ENCODE measurements at places on chromosomes 4 and X.

DNA sequence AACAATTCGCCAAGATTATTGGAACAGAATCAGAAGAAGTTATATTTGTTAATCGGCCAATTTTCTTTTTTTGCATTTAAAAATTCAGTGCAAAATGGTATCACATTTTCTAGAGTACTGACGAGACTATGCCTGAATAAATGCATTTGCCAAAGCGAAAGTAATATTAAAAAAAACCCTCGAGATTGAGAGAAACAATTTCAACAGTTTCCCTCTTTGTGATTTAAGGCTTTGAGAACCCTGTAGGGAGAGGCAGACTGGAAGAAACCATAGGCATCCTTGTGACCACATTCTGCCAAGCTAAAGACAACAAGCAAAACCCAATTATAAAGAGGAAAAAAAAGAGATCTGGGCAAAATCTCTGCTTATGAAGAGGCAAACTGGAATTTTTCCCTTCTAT, 218.1 kb upstream of the GK2 start:
- DNase-seq = no peak

DNA sequence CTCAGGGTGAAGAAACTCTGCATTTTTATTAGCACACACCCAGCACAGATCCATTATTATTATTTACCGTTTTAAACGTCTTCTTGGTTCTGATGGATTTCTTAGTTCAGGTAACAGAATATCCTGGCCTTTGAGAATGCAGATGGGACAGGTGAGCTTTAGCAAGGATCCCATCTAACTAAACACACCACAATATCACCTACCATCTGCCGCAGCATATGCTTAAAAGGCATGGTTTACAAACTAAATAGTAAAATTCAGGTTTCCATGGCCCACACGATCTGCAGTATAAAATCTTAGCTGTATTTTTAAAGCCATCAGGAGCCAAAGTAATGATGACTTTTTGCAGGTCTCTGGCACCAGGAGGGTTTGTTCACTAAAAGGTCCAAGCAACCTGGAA, 31.7 kb upstream of the GATB start:
- DNase-seq = no peak

- peak; percentile 70 for DNase-seq
Observed at GRCh38 chr4:2281575-2282343, 19.9 kb upstream of the MXD4 start.

DNA sequence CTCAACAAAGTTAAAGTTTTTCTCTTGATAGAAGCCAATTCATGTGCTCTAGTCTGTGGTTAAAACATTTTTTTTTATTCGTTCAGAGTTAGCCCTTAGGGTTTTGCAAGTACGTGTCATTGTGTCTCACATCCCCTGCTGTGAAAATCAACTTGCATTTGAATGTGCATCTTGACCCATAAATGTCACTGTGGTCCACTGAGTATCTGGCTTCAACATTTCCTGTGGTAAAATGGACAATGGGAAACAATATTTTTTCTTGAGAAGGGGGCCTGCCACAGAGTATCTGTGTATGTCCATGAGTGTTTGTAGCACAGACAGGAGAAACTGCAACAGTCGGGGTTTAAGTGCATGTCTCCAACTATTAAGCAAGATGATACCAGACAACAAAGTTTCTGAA, 554.8 kb upstream of the TENM3 start:
- no peak for DNase-seq

GRCh38 chr4:75498041-75498440, 16.2 kb downstream of the RCHY1 start:
- no peak for DNase-seq

DNA sequence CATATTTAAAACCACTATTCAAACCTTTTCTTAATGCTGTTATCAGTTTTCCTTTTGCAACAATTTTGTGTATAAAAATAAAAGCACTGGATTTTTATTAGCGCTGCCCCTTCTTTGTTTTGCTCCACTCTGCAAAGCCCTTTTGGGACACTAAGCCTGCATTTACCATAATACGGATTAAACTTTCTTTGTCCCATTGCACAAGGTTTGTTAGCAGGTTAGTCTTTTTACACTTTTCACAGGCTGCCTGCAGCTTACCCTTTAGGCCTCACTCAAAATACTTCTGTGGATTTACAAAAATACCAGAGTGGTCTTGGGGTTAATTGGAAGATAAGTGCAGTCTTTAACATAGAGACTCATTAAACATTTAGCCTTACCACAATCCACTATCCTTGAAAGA, 35.7 kb upstream of the MAB21L2 start:
- DNase-seq = no peak

DNA sequence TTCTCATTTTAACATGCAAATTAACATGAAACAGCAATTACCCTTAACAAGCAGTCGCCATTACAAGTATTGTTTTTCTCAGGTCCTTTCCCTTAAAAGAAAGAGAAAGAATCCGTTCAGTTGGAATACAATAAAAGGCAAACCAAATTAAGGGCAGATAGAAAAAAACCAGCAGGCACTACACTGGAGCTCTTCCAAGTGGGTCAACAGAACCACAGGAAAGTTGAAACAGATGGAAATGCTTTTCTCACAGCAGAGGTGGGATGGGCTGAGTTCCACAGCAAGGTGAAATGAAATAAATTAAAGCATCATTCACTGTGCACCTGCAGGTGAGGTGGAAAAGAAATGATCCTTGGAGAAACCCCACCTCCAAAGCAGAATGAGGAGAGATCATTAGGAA, 102.6 kb downstream of the APBB2 start:
- DNase-seq = no peak

DNA sequence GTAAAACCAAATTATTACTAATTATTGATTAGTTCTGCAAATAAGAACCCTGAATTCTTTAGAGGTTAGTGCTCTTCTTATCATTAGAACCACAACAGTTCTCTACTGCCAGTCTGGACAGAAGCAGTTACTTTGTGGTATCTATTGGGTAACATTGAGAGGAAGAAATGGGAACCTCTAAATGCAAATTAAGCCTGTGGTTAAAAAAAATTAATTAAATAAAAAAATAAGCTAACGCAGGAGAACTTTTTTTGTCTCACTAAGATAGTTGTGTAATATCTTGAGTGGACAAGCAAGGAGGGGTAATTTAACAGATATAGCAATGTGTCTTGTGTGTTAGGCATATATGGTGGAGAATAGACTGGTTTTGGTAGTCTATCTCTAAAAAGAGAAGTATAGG, 32.9 kb upstream of the TET2 start:
- DNase-seq = no peak

Data from stimulated activated CD8-positive, alpha-beta memory T cell treated with anti-CD3 and anti-CD28 coated beads, Interleukin-4, amount 100 ng/mL, for 4 hours (primary cell).